ENCODE measurements at places on chromosomes 2 and 18.

- DNase-seq: no peak
Measured at GRCh38 chr2:9779596-9780264, 63.5 kb upstream of the TAF1B start.

DNA sequence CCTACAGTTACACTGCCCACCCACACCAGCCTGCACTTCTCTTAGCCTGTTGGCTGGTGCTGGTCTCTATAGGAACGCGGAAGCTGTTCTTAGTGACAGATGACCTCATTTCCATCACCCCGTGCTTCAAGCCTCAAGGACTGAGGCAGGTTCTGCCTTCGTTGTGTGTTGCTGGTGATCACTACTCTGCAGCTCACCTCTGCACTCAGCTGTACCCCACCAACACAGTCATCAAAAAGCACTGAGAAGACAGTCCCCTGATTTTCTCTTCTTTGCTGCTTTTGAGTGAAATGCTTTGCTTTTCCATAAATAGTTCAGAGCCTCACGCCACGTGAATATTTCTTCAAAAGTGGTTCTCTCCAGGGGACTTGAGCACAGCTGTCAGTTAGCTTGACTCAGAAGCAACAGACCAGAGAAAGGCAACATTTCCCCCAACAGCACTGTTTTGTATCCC lies 225.7 kb upstream of the CCDC150 start:
- DNase-seq: no peak

DNA sequence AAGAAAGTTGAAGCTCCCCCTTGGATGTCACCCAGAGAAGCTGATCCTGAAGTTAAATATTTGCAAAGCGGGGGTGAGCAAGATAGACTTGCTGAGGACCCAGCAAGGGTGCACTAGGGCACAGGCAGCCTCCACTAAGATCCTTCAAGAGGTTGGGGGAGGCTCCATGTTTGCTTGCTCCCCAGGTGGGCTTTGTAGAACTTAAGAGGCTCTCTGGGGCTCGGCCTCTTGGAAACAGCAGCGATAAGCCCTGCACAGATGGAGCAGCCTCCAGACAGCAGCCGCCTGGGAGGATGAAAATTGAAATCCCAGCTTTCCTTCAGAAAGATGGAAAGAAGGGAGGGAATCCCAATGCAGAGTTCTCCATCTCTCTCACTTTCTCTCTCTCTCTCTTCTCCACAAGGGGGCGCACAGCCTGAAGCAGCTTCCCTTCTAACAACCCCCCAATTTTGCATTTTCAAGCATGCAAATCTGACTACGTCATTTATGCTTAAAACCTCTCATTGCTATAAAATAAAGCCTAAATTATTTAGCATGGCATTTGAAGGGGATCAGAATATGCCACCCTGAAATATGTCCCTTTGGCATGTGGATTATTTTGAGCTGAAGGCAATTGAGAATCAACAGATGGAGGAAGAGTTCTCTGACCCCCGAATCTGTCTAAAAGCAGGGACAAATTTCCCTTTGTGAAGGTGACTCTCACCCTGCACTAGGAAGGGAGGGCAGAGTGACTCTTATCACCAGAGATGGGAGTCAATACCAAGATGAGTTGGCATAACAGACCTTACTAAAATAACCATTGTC lies 185.7 kb upstream of the KLHL29 start:
- peak; percentile 10 for DNase-seq

DNA sequence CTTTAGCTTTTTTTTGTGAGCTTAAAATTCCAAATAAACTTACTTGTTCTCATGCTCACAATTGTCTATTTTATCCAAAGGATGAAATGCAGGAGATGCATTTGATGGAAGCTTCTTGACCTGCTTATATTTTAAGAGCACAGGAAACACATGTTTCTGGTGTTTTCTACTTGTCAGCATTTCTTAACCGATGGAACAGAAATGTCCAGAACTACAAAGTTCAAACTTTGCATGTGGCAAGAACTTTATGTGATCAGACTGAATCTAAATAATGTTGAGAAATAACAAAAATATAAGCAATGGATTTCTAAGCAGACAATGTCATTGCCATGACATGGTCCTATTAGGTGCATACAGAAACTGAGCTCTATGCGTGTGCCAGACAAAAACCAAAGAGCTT lies 9.9 kb upstream of the CTLA4 start:
- DNase-seq: no peak

DNA sequence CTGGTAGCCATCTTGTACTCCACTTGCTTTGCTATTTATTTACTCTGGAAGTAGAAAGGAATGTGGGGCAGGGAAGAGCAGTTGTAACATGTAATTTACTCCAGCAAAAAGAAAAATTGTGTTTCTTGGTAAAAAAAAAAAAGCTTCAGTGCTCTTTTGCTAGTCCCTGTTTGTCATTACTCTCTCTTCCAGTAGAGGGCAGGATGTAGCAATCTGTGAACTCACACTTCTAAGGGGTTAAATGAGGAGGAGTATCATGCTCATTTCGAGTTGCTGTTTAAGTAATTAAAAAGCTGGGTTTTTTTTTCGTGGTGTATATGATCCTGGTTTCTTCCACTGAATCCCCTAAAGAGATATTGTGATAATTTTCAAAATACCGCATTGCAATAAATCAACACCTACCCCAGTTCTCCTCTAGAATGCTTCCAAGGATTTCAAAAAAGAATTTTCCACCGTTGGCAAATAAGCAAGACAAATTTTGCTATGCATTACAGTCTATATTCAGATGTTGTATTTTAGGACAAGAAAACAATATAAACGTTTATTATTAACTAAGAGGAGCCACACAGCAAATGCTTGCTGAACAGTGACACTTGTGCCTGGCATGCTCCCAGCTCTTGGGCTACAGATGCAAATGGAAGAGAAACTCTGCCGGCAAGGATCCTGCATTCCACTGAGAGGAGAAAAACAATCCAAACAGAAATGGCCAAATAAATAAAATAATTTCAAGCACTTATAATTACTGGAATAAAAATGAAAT lies 261.6 kb downstream of the ASXL3 start:
- DNase-seq: peak; percentile 44

DNA sequence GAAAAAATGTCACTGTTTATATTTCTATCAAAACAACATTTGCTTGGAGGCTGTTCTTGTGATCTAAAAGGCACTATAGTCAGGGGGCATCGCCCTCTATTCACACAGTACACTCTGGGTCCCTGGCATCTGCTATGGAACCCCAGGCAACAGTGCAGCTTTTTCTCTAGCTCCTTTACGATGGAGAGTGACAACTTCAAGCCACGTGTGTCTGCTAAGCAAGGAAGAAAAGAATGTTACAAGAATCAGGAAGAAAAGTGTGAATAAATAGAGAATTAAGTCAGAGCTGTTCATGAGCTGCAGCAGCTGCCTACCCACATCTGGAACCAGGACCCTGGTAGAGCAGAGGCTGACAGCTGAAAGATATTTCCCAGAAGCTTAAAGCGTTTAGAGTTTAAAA lies 11.2 kb downstream of the RND3 start:
- no peak for DNase-seq

DNA sequence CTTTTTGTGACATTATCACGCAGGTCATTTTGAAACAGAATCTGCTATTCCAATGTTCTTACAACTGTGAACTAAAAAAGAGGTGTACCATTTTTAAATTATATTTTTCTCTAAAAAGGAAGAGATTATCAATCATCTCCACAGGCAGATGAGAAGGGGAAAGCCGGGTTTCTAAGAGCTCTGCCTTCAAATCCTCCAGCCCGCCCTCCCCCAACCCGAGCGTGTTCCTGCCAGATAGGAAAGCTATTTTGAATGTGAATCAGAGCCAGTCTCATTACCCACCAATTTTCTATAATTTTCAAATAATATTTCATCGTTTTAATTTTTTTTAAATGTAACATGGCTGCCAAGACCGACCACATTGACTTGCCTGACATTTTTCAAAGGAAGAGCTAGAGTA lies 65.9 kb downstream of the KCNF1 start:
- DNase-seq: no peak

GRCh38 chr2:205483095-205483494 lies 199.2 kb upstream of the NRP2 start:
- DNase-seq: no peak

GRCh38 chr18:44804033-44804432 lies 123.3 kb downstream of the SETBP1 start:
- DNase-seq: no peak

DNA sequence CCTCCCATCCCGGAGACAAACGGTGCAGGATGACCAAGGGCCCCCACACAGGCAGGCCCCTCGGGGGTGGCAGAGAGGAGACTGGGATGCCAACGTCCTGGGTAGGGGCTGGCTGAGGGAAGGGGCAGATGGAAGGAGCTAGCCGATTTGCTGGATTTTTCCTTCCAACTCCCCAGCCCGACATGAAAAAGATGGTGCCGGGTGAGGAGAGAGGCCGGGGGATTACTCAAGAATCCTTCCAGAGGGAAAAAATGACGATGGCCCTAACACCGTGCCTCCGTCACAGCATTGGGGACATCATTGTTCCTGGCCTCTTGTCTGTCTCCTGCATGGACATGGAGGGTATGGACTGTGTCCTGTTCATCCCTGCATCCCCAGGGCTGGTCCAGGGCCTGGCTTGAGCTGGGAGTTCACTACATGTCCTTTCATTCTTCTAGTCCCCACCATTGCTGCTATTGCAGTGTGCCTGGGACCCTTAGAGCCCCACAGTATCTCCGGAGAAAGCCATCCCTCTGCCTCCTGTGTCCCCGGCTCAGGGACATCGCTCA lies 217.7 kb downstream of the TNS1 start:
- no peak for DNase-seq

GRCh38 chr2:89763254-89763580 lies 1071.7 kb downstream of the RPIA start:
- DNase-seq: no peak

DNA sequence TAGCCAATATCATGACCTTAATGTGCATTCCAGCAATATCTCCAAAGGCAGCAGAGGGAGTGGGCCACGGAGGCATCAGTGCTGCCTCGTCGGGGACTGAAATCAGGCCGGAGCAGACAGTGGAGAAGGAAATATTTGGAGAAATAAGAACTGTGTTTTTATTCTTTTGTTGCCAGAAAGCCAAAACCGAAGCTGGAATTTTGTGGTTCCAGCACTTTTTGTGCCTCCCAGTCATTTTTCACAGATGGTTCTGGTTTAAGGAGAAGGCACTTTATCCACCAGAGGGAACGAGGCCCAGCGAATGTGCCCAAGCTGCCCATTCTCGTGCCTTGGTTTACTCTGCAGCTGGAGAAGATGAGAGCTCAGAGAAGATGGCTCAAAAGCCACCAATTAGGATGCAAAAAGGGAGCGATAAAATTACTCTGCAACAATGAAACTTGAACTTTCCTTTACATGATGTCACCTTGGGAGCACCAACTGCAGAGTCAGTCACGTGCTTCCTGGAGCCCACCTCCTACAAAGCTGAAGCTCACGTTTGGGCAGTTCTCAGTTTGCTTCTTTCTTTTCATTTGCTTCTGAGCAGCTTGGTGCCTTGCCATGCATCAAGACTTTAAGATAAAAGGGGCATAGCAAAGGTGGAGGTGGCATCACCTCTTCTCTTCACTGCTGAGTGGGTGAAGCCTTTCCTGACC lies 288.7 kb downstream of the LPIN1 start:
- DNase-seq: no peak

All from fibroblast of the conjunctiva (primary cell).